ENCODE measurements at places on chromosomes 6 and 20.

DNA sequence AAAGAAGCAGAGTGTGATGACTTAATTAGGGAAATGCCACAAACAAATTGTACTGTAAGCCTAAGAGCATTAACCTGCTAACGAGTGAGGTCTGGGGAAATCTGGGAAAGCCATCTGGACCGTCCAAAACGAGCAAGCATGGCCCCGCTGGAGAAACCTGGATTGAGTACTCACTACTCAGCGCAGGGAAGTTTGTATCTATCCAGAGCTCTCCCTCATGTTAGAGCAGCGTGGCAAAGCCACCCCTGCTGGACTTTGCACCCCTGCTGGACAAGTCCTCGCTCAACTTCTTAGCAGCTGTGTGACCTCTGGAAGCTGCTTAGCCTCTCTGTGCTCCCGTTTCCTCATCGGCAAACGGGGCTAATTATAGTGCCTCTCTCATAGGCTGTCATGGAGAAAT lies 37.3 kb downstream of the PSMG4 start:
- no peak overlapping the region for H3K27ac ChIP-seq
- H3K36me3 ChIP-seq: no peaks in the 10 kb centered on the region
- DNase-seq: no peak
- H3K4me3 ChIP-seq: no peak overlapping the region
- H3K27me3 ChIP-seq: peaks cover 14% of the 10 kb centered on the region

- no peak overlapping the region for H3K4me3 ChIP-seq
- H3K27me3 ChIP-seq: peaks cover 26% of the 10 kb centered on the region
- H3K27ac ChIP-seq: no peak overlapping the region
- DNase-seq: no peak
- H3K4me1 ChIP-seq: peaks cover 1% of the 10 kb centered on the region
- no peaks in the 10 kb centered on the region for H3K36me3 ChIP-seq
These were observed 13.5 kb downstream of the TTBK1 start for GRCh38 chr6:43256670-43257366.

DNA sequence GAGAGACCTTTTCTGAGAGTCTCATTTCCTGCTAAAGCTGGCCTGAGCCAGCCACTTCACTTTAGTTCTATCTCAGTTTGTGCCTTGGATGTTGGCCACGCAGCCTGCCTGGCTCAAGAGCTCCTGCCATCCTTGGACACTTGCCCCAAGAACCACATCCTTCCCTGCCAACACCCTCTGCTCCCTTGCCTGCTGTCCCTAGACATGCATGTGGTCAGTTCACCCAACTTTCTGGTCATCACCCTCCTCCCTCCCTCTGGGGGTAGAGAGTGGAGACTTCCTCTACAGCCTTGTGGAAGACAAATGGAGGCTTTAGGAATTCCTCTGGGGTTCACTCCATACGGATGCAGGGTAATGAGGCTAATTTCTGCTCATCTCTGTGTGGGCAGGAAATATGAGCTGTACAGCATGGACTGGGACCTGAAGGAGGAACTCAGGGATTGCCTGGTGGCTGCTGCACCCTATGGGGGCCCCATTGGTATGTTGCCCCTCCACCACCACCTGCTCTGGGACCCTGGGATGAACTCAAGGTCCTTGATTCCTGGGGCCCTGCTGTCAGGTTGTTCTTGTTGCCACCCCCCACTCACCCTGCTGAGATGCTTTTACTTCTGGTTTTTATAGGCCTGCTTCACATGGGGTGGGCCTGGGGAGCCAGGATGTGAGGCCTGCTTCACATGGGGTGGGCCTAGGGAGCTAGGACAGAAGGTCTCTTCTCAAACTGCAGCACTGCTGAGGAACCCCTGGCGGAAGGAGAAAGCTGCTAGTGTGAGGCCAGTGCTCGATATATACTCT lies 13.8 kb upstream of the PTPRA start:
- no peak overlapping the region for H3K27ac ChIP-seq
- H3K4me3 ChIP-seq: no peak overlapping the region
- H3K4me1 ChIP-seq: no peaks in the 10 kb centered on the region
- H3K36me3 ChIP-seq: peaks cover 23% of the 10 kb centered on the region

DNA sequence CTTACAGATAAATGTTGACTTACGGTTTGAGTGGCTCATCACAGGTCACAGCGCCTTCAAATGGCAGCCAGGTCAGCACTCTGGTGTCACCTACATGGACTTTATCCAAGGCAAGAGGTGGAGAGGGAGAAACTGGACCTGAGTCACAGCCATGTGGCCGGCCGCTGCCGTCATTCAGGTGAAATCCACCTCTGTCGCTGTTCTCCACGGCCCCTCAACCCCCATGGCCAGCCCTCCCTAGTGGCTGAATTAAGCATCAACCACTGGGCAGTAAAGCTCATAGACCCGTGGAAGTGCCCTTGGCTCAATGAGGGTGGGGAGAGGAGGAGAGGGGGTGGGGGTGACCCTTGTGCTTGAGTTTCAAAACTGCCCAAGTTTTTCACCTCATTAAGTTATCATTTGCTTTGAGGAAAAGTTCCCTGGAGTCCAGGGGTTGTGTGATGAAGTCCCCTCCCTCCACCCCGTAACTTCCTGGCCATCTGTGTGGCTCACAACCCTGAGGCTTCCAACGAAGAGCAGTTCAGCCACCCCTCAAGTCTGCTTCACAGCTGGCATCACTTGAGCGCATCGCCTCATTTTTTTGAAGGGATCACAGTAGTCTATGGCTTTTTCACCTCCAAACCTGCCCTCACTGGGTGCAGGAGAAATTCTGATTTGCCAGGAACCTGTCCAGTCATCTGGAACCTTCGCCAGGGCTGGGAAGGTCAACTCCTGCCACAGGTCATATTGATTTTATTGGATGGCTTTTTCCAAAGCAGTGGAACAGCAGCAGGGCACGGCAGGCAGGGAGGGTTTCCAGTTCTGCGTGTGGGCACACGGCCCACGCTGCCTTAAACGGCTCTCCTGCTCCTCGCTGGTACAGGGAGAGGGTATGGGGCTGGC lies 43.5 kb upstream of the APCDD1L start:
- H3K36me3 ChIP-seq: no peaks in the 10 kb centered on the region
- H3K27ac ChIP-seq: no peak overlapping the region
- peaks cover 17% of the 10 kb centered on the region for H3K27me3 ChIP-seq
- H3K4me1 ChIP-seq: no peaks in the 10 kb centered on the region
- H3K4me3 ChIP-seq: no peak overlapping the region
- no peak for DNase-seq

GRCh38 chr6:109496036-109496772 lies 13.2 kb upstream of the ZBTB24 start:
- H3K27me3 ChIP-seq: no peaks in the 10 kb centered on the region
- no peak overlapping the region for H3K4me3 ChIP-seq
- no peaks in the 10 kb centered on the region for H3K36me3 ChIP-seq
- DNase-seq: no peak
- peaks cover 16% of the 10 kb centered on the region for H3K4me1 ChIP-seq
- no peak overlapping the region for H3K27ac ChIP-seq

DNA sequence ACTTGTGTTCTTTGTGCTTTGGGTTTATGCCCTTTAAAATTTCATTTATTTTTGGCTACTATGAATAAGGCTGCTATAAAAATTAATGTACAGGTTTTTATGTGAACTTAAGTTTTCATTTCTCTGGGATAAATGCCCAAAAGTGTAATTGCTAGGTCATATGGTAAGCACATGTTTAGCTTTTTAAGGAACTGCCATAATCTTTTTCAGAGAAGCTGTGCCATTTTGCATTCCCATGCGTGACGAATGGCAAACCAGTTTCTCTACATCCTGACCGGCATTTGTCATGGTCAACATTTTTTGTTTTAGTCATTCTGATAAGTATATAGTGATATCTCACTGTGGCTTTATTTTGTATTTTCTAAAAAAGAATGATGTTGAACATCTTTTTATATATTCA lies 236.0 kb upstream of the SGK1 start:
- no peak overlapping the region for H3K4me3 ChIP-seq
- H3K27me3 ChIP-seq: no peaks in the 10 kb centered on the region

GRCh38 chr6:148107911-148108310 lies 234.7 kb upstream of the SASH1 start:
- no peaks in the 10 kb centered on the region for H3K36me3 ChIP-seq
- peaks cover 3% of the 10 kb centered on the region for H3K27me3 ChIP-seq
- no peaks in the 10 kb centered on the region for H3K4me1 ChIP-seq
- no peak overlapping the region for H3K4me3 ChIP-seq
- no peak overlapping the region for H3K27ac ChIP-seq

- H3K27ac ChIP-seq: no peak overlapping the region
- no peaks in the 10 kb centered on the region for H3K4me1 ChIP-seq
These were observed 238.5 kb upstream of the HS3ST5 start for GRCh38 chr6:114581293-114581692.

DNA sequence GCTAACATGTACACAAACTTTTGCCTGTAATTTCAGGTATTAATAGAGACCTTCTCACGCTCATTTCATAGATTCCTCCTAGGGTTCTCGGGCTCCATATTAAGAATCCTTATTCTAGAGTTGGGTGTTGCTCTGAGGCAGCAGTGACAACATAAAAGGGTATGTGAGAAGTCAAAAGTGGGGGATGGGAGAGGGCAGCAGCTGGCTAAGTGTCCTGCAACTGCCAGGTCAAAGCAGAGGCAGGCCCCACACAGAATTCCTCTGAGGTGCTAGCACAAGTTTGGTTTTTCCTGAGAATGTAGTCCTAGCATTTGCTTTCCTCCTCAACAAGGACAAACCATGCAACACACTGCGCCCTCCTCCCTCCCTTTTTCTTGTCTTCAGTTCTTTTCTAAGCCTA lies 4.6 kb downstream of the NSFL1C start:
- peaks cover 47% of the 10 kb centered on the region for H3K4me1 ChIP-seq
- H3K27ac ChIP-seq: no peak overlapping the region
- H3K4me3 ChIP-seq: no peak overlapping the region
- H3K36me3 ChIP-seq: peaks cover 74% of the 10 kb centered on the region
- H3K27me3 ChIP-seq: no peaks in the 10 kb centered on the region

GRCh38 chr6:29502181-29502580 lies 14.4 kb upstream of the MAS1L start:
- no peaks in the 10 kb centered on the region for H3K4me1 ChIP-seq
- H3K4me3 ChIP-seq: no peak overlapping the region
- no peak for DNase-seq
- no peaks in the 10 kb centered on the region for H3K36me3 ChIP-seq
- H3K27ac ChIP-seq: no peak overlapping the region

GRCh38 chr20:25221592-25222460 lies 26.1 kb upstream of the PYGB start:
- no peaks in the 10 kb centered on the region for H3K4me1 ChIP-seq
- H3K36me3 ChIP-seq: peaks cover 32% of the 10 kb centered on the region
- H3K27me3 ChIP-seq: no peaks in the 10 kb centered on the region
- H3K4me3 ChIP-seq: no peak overlapping the region
- H3K27ac ChIP-seq: no peak overlapping the region

DNA sequence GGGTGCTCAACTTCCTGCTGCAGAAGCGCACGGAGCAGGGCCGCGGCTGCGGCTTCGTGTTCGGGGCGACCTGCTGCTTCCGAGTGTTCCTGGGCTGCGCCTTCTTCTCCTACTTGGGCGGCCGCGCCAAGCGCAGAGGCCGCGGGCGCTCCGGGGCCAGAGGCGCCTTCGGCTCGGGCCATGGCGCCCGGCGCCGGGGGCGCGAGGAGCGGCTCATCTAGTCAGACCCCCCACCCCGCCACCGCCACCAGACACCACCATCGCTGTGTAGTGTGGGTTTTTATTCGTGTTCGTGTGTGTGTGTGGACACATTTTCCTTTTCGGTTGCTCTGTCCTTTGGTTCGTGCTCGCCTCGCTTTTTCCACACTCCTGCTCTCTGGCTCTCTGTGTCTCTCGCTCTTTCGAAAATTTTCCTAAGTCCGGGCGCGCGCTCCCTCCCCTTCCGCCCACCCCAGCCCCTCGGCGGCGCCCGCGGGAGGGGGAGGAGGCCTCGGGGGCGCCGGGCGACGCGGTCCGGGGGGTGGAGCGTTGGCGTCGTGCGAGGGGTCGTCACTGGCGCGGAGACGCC lies 38.1 kb downstream of the GNAS start:
- peaks cover 12% of the 10 kb centered on the region for H3K36me3 ChIP-seq
- H3K4me1 ChIP-seq: peaks cover 45% of the 10 kb centered on the region
- H3K27me3 ChIP-seq: no peaks in the 10 kb centered on the region

DNA sequence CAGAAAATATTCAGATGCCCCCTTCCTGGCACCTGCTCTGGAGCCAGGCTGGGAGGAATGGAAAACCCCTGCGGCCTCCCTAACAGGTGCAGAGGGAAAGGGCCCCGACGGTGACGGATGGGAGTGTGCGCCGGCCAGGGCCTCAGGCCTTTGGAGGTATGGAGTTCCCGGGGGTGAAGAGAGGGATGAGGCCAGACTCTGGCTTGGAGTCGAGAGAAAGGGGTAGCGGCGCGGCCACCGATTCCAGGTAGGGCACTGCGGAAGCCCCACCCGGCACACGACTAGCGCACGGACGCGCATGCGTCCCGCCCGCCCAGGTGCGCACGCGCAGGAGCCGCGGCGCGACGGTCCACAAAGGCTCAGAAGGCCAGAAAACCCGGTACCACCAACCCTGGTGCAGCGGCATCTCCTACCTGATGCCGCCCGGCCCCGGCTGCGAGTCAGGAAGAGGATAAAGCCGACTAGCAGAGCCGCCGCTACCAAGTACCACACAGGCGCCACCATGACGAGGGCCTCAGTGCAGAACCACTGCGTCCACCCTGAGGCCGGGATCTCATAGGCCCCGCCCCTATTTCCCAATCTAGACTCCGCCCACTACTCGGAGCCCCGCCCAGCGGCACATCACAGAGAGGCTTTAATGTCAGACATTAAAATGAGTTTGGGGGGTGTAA lies at the start of gene DDRGK1:
Gene DDRGK1 (minus strand): TSS at position 559 of the 671 bp plus-strand sequence. CDS start 55 bp downstream, at position 504.
- peak within 1 kb of the TSS; percentile 97 for H3K4me3 ChIP-seq
- peaks cover 22% of the 10 kb centered on the region for H3K4me1 ChIP-seq
- no peaks in the 10 kb centered on the region for H3K27me3 ChIP-seq
- peak within 1 kb of the TSS; percentile 94 for H3K27ac ChIP-seq
- H3K36me3 ChIP-seq: peaks cover 31% of the 10 kb centered on the region

DNA sequence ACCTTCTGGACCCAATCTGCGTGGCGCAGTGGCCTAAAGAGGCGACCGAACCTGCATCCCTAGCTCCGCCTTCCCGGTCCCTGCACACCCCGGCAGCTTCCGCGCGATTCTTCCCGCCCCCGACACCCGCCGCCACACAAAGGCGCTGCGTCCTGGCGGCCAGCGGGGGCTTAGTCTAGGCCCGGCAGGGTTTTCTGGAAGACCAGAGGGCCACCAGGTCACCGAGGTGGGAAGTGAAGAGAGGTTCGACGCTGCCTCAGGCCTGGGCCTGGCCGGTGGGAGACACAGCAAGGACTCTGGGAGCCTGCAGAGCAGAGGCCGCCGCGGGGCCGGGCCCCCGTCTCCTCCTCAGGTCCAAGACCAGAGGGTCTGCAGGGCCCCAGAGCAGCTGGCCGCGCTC lies 154.9 kb downstream of the OR2B2 start:
- peaks cover 7% of the 10 kb centered on the region for H3K36me3 ChIP-seq
- H3K4me1 ChIP-seq: peaks cover 45% of the 10 kb centered on the region
- H3K4me3 ChIP-seq: peak overlapping the region; percentile 72
- no peaks in the 10 kb centered on the region for H3K27me3 ChIP-seq

GRCh38 chr6:42790549-42791181 lies 8.8 kb downstream of the BICRAL start:
- peaks cover 21% of the 10 kb centered on the region for H3K36me3 ChIP-seq
- no peak for DNase-seq
- H3K4me3 ChIP-seq: no peak overlapping the region
- H3K4me1 ChIP-seq: peaks cover 22% of the 10 kb centered on the region

GRCh38 chr6:149007846-149008245 lies 261.0 kb downstream of the UST start:
- no peak overlapping the region for H3K27ac ChIP-seq
- peaks cover 38% of the 10 kb centered on the region for H3K36me3 ChIP-seq
- no peaks in the 10 kb centered on the region for H3K27me3 ChIP-seq
- no peak for DNase-seq
- no peak overlapping the region for H3K4me3 ChIP-seq
- H3K4me1 ChIP-seq: no peaks in the 10 kb centered on the region

- H3K36me3 ChIP-seq: no peaks in the 10 kb centered on the region
- H3K27me3 ChIP-seq: no peaks in the 10 kb centered on the region
- no peak for DNase-seq
- H3K4me1 ChIP-seq: no peaks in the 10 kb centered on the region
- no peak overlapping the region for H3K27ac ChIP-seq
These were observed 191.3 kb upstream of the DEFB112 start for GRCh38 chr6:50240986-50241385.

All from activated B cell treated with CpG ODN at 0.5 μM for 24 hours (primary cell).